WTC11 (cell line): ENCODE measurements at places on chromosomes 3 and 15. TPM values are rescaled to one million over a fixed set of nuclear protein-coding genes. Genes with fewer than 3 reads are reported as not detected.

DNA sequence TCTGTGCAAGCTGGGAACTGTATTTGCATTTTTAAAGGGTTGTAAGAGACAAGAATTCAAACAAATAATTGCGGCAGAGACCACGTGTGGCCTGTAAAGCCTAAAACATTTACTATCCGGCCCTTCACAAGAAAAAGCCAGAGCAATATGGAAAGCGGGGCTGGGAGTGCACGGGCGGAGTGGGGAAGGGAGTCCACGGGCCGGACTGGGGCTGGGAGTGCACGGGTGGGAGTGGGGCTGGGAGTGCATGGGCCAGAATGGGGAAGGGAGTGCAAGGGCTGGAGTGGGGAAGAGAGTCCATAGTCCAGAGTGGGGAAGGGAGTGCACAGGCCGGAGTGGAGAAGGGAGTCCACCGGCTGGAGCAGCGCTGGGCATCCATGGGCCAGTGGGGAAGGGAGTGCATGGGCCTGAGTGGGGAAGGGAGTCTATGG is 41.2 kb downstream of the KLF15 start:
- no peak for DNase-seq

GRCh38 chr15:36291501-36291900 is 287.9 kb upstream of the CDIN1 start:
- DNase-seq: no peak

DNA sequence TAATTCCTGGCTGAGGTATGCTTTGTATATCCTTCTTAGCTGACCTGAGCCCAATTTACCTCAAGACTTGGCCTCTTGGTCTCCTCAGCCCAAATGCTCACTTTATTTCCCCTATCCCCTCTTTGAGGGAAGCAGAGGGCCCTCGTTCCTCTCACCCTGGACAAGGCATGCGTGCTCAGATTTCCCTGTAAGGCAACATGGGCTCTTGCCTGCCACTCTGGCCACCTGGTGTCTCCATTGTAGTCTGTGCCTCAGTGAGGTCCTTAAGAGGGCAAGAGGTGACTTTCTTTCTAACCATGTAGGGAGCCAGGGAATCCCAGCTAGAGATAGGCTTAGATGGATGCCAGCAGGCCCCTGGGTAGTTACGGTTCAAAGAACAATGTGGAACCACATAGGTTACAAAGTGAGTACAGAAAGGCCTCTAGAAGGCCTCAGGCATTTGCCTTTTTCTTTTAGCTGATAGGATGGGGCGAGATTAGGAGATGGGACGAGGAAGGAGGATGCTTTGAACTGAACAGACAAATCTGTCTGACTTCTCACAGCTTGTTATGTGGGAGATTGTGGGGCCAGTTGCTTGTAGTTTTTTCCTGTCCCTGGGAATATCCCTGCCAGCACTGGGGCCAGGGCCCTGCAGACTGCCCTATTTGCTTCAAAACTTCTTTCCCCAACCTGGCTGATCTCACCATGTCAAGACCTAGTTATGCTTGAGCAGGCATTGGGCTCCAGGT is 1.1 kb upstream of the INTS14 start:
- DNase-seq: no peak

DNA sequence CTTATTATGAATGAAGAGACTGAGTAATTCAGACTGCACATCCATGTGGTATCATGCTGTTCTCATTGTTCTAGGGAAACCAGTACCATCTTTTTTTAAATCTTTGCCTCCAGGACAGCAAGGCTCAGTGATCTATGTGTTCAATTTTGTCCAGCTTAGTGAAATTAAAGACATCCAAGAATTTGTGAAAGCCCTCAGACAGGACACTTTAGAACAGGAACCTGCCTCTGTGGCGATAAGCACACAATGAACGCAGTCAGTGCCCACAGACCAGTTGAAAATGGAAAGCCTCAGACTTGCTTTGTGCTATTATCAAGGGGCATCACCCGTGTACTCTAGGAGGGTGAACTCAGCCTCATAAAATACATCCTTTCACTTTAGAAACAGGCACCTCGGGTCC is 20.1 kb downstream of the EID1 start:
- DNase-seq: no peak

Gene NRROS
- 3.1 to 5.1 TPM (median 4.9 TPM) in 3 replicates for total RNA-seq

Gene SCN11A
- 0.13 to 0.27 TPM (median 0.25 TPM) in 3 replicates for total RNA-seq

Gene KLHL40
- total RNA-seq: not detected in 3 replicates
